ENCODE measurements at places on chromosomes 7 and 10. TPM values are rescaled to one million over a fixed set of nuclear protein-coding genes. Genes with fewer than 3 reads are reported as not detected.

Gene SLC35B4
- total RNA-seq: 12.2 TPM

Gene RPEL1
- 0.30 TPM for total RNA-seq

GRCh38 chr7:7731732-7732131 is 13.3 kb upstream of the RPA3 start:
- DNase-seq: no peak

DNA sequence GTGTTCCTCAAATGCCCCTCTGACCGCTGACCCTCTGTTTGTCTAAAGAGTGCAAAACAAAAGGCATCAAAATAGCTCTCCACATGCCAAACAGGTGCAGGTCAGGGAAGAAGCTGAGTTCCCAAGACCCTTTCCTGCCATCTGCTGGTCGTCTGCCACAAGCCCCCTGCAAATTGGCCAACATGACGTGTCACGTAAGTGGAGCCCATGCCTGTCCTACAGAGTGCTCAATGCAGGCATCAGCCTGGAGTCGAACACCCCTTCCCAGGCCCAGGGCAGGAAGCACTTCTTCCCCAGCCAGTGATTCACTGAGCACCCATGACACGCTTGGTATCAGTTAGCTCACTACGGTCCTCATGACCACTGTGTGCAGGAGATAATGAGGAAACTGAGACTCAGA is 14.1 kb downstream of the TMEM72 start:
- no peak for DNase-seq

GRCh38 chr10:49144058-49144720 is 10.4 kb upstream of the FAM170B start:
- no peak for DNase-seq

GRCh38 chr7:127650847-127651555 is 993 bp upstream of the SND1 start:
- no peak for DNase-seq

DNA sequence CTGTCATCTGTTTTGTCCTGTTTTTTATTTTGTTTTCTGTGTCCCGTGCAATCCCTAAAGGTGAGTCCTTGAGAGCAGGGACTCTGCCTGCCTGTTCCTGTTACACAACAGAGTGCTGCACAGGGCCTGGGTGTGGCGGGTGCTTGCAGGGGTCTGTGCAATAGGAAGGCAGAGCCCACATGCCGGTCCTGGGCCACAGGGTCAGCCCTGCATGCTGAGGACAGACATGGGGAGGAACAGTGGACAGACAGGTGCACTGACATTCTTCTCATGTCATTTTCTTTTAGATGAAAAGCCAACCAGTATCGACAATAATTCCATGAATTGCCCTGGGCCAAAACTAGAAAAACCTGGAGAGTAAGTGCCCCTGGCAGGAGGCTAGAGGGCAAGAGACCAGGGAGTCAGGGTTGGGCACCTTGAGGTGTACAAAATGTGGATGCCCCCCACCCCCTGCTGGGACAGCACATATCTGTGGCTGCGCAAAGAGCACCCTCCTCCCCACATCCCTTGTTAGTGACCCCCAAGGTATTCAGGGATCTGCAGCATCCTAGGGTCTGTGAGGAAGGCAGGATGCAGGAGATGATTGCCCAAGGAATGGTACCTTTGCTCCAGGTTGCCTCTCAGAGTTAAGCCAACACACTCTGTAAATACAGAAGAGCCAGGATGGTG is 19.9 kb downstream of the ANTXRL start:
- DNase-seq: no peak

Data from lower lobe of right lung (tissue), 2 donors.